Smooth muscle cell of the pulmonary artery (primary cell): ENCODE measurements at places on chromosomes 6 and 20. TPM values are rescaled to one million over a fixed set of nuclear protein-coding genes. Genes with fewer than 3 reads are reported as not detected.

Gene NRSN1
- total RNA-seq = not detected in 2 replicates

Gene SIRPD
- total RNA-seq = not detected in 2 replicates

Gene TNF
- total RNA-seq = not detected in 2 replicates

Gene DTNBP1
- total RNA-seq = 10.6 and 11.2 TPM in 2 replicates

Gene HINT3
- 30.0 and 32.1 TPM in 2 replicates for total RNA-seq

Gene GPR63
- 0.20 and 0.52 TPM in 2 replicates for total RNA-seq

Gene WFDC11
- not detected in 2 replicates for total RNA-seq

Gene VAPB
- 25.1 and 25.5 TPM in 2 replicates for total RNA-seq

Gene PNLDC1
- total RNA-seq = 0.07 and 0.20 TPM in 2 replicates

Gene MYH7B
- 0.13 and 0.20 TPM in 2 replicates for total RNA-seq

Gene NNAT
- total RNA-seq = 0.66 TPM in 1 of 2 replicates, not detected in the other

Gene COL20A1
- under 0.01 and 0.07 TPM in 2 replicates for total RNA-seq

Gene HLA-DMB
- total RNA-seq = 0.07 and 0.59 TPM in 2 replicates

Gene PSMB8
- total RNA-seq = 33.5 and 35.4 TPM in 2 replicates

Gene GCNT2
- total RNA-seq = 2.0 and 11.5 TPM in 2 replicates

Gene MMP24
- 0.98 and 2.0 TPM in 2 replicates for total RNA-seq

Gene EPHA7
- 0.07 and 0.26 TPM in 2 replicates for total RNA-seq

Gene BPIFB2
- total RNA-seq = not detected in 2 replicates

Gene FUCA2
- 41.4 and 43.0 TPM in 2 replicates for total RNA-seq

Gene CD24
- 0.85 and 3.3 TPM in 2 replicates for total RNA-seq

Gene XKR7
- under 0.01 TPM in 1 of 2 replicates, not detected in the other for total RNA-seq

Gene HLA-DQB1
- not detected in 2 replicates for total RNA-seq

Gene UNC5CL
- total RNA-seq = under 0.01 and 0.07 TPM in 2 replicates

Gene CASS4
- total RNA-seq = 0.23 and 0.26 TPM in 2 replicates

Gene TRIM15
- total RNA-seq = not detected in 2 replicates

Gene CYP24A1
- 0.20 and 0.26 TPM in 2 replicates for total RNA-seq

Gene ECT2L
- total RNA-seq = 0.07 TPM in 1 of 2 replicates, not detected in the other

Gene RAB44
- total RNA-seq = 0.03 TPM in 1 of 2 replicates, not detected in the other

Gene MAK
- total RNA-seq = not detected in 2 replicates

Gene ME1
- 32.6 and 34.5 TPM in 2 replicates for total RNA-seq

Gene ZNF334
- total RNA-seq = 0.83 and 3.9 TPM in 2 replicates

Gene SUMO4
- 1.2 and 1.7 TPM in 2 replicates for total RNA-seq

Gene NKX2-2
- not detected in 2 replicates for total RNA-seq

Gene ERVFRD-1
- total RNA-seq = not detected in 2 replicates

Gene TRIM40
- total RNA-seq = not detected in 2 replicates

Gene C6orf163
- total RNA-seq = 1.2 and 1.7 TPM in 2 replicates

Gene FERMT1
- 2.0 and 6.4 TPM in 2 replicates for total RNA-seq

Gene C6orf58
- total RNA-seq = not detected in 2 replicates

Gene TJAP1
- total RNA-seq = 9.6 and 13.7 TPM in 2 replicates

Gene EFCAB8
- 0.33 TPM in 1 of 2 replicates, not detected in the other for total RNA-seq

Gene NKAIN2
- total RNA-seq = under 0.01 and 0.10 TPM in 2 replicates

Gene PRIM2
- total RNA-seq = 17.3 and 21.1 TPM in 2 replicates

Gene METTL24
- total RNA-seq = 0.26 and 0.52 TPM in 2 replicates

Gene ABHD16A
- 47.6 and 50.4 TPM in 2 replicates for total RNA-seq

Gene RHAG
- not detected in 2 replicates for total RNA-seq

Gene OPN5
- not detected in 2 replicates for total RNA-seq
